ENCODE measurements at places on chromosomes 4 and X.
A peak's percentile ranks its signal among the peaks of the same experiment; 100 is the strongest.

DNA sequence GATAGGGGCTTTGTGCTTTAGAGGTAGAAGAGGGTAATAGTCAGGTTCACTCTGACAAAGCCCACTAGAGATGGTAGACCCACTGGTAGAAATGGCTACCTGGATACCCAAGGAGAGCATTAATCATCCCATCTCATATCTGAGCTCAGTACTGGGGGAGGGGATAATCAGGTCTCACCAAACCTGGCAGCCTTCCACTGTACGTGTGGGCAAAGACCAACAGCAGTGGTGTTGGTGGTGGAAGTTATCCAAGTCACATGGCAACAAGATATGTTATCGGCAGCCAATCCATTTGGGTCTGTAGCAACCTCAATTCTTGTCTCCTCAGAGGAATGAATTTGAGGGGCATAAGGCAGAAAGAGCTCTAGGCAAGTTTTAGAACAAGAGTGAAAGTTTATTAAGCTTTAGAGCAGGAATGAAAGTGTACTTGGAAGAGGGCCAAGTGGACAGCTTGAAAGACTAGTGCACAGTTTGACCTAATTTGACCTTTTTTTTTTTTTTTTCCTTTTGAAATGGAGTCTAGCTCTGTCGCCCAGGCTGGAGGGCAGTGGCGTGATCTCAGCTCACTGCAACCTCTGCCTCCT lies 67.0 kb upstream of the CXCL13 start:
- DNase-seq = peak; percentile 62

GRCh38 chrX:104522386-104522785 lies 43.6 kb upstream of the IL1RAPL2 start:
- no peak for DNase-seq

- DNase-seq = no peak
These were observed 18.8 kb upstream of the METAP1 start for GRCh38 chr4:98976716-98977115.

DNA sequence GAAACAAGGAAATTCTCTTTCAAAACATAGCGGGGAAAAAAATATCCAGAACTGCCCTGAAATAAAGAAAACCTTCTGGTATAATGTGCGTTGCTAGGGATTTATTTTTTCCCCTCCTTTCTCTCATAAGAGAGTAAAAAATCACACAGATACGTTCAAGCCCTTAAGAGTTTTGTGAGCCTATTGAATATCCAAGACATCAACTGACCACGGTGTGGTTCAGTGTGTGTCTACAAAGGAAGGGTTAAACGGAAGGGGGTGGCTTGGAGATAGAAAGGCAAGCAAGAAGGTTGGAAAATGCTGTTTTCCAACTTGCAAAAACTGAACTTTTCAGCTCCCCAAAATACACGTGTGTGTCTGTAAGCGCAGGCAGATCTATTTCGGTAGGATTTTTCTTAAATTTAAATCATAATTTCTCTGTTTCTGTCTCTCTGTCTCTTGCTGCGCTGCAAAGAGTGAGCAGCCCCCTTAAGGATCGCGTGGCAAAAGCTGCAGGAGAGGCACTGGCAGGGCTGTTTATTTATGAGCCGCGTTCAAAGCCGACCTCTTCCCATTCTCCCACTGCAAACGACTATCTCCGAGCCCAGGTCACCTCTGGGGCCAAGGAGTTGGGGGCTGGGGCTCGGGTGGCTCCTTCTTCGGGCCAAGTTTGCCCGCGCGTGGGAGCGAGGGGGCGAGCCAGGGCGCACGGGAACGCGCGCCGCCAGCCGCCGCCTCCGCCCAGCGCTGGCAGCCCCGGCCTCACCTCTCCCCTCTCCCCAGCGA lies 492 bp upstream of the SLIT2 start:
- no peak for DNase-seq

Data from Calu3 (cell line).